ENCODE measurements at places on chromosomes 4 and X.

- DNase-seq = no peak
Measured at GRCh38 chrX:25600776-25601175, 537.4 kb upstream of the MAGEB18 start.

DNA sequence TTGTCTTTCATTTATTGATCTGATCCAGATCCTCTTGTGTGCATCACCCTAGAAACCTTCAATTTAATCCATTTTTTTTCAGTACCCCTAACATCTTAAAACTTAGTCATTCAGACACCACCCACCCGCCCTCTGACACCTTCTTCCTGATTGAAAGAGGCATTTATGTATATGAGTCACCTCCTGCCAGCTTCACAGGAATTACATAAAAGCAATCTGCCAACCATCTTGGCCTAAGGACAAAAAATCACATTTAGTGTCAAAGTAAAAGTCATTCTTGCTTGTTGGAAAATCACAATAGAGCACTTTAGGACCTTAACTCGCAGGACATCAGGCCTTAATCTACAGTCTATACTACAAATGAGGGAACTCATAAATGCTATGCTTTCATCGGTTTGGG is 52.1 kb downstream of the NDST3 start:
- DNase-seq = no peak

DNA sequence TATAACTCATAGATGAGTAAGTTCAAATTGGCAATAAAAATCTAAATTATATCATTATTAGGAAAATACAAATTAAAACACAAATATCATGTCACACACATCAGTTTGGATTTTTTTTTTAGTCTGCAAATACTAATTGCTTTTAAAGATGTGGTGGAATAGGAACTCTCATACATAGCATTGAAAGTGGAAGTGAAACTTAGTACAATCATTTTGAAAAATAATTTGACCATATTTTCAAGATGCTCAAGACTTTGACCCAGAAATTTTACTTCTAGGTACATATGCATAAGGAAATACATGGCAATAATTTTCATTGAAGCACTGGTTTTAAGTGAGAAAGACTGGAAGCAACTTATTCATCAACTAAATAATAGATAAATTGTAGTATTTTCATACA is 147.5 kb upstream of the SMIM31 start:
- no peak for DNase-seq

- no peak for DNase-seq
Measured at GRCh38 chr4:184590196-184590595, 59.1 kb downstream of the CASP3 start.

- no peak for DNase-seq
Measured at GRCh38 chrX:82945332-82945731, 562.8 kb upstream of the POU3F4 start.

DNA sequence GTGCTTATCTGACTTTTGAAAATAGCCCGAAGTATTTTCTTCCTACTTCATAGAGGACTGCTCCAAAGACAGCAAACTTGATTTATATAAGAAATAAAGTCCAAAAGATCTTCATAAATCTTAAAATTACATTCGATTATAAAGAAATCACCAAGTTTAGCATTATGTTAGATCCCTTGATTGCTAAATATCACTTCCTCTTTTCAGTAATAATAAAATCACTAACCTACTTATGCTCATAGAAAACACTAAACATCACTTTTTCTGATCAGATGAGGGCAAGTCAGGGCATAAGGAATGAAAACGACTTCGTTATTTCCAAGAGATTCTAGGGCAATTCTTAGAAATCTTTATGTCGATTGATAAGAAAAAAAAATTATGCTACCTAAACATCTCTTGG is 32.0 kb downstream of the DYNLT3 start:
- no peak for DNase-seq

DNA sequence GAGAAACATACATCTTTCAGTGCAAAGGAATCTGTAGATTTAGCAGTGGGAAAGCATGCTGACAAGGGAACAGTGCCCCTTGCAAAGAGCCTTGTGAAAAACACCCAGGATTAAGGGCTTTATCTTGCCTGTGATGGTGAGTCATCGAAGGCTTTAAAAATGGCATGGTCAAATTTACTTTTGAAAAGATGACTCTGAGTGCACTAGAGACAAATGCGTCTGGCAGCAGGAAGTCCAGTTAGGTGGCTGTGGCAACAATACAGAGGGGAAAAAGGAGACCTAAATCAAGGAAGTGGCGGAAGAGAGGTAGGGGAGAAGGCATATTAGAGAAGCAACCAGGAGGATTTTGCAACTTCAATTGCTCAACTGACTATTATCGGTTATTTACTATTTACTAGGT is 472.6 kb upstream of the CPEB2 start:
- DNase-seq = no peak

DNA sequence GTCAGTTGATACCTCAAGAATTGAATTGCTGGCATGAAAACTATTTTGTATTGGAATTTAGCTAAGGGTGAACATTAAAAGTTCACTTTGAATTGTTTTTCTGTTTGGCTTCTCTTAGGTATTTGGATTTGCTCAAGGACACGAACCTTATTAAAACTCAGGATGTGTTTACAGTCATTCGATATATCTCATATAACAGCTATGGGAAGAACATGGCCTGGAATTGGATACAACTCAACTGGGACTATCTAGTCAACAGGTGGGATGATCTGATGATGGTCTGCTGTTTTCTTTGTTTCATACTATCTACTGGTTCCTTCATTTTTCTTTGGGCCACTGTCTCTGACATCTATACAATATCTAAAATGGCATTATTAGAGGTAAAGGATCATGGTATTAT is 69.7 kb downstream of the PITX2 start:
- no peak for DNase-seq
